CD4-positive, alpha-beta T cell treated with Interleukin-4 for 4 hours (primary cell): ENCODE measurements at places on chromosomes 11 and 22.
A peak's percentile ranks its signal among the peaks of the same experiment; 100 is the strongest.

- peak; percentile 9 for DNase-seq
Observed at GRCh38 chr11:72069787-72070251, 10.5 kb downstream of the NUMA1 start.

DNA sequence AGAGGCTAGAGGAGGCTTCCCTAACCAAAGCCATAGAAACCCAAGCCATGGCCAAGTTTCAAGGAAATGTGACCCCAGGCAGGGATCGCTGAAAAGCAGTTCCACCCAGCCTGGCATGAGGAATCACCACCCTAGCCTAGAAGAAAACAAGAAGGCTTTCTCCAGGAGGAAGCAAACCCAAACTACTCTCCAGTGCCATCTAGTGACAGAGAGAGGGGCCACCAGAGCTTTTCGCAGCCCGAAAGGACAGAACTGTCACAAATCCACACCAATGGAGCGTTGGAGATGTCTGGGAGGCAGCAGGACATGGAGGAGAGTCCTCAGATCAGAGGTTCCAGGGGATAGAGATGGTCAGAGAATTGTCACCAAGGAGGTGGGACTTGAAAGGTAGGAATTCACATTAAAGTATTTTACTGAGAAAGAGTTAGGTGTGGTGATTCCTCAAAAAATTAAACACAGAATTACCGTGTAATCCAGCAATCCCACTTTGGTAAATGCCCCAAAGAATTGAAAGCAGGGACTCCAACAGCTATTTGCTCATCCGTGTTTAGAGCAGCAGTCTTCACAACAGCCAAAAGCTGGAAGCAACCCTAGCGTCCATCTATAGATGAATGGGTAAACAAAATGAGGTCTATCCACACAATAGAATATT lies 67.3 kb upstream of the NUP50 start:
- peak; percentile 58 for DNase-seq

GRCh38 chr11:70244698-70245097 lies 25.8 kb upstream of the PPFIA1 start:
- DNase-seq: no peak

DNA sequence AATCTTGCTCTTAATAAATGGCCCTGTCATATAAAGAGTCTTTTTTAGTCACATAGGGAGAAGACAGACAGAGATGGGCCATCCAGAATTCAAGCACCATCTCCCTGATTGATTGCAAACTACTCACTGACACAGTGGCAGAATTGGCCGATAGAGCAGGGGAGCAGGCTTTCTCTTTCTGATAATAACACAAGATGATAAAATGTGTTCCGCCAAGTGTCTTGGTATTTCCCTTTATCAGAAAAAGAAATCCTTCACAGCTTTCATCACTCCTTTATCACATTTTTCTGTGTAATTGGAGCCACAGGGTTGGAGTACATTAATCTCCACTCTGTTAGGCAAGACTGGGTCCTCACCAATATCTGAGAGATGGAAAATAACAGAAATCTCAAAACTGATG lies 406.0 kb downstream of the TMEM135 start:
- no peak for DNase-seq

DNA sequence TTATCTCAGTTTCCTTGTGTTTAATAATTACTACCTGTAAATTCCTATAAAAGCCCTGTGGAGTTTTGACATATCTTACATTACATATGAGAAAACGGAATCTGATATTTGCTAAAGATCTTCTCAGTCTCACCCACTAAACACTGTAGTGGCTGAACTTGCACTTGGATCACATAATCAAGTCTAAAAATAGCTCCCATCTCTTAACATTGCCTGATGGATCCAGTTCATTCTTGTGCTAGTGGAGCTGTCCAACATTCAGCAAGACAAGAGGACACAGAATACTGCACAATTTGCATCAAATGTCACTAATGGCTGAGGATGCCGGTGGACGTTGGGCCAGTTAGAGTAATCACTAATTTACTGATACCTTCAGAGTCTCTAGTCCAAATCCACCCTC lies 569.9 kb upstream of the ANO5 start:
- DNase-seq: no peak

DNA sequence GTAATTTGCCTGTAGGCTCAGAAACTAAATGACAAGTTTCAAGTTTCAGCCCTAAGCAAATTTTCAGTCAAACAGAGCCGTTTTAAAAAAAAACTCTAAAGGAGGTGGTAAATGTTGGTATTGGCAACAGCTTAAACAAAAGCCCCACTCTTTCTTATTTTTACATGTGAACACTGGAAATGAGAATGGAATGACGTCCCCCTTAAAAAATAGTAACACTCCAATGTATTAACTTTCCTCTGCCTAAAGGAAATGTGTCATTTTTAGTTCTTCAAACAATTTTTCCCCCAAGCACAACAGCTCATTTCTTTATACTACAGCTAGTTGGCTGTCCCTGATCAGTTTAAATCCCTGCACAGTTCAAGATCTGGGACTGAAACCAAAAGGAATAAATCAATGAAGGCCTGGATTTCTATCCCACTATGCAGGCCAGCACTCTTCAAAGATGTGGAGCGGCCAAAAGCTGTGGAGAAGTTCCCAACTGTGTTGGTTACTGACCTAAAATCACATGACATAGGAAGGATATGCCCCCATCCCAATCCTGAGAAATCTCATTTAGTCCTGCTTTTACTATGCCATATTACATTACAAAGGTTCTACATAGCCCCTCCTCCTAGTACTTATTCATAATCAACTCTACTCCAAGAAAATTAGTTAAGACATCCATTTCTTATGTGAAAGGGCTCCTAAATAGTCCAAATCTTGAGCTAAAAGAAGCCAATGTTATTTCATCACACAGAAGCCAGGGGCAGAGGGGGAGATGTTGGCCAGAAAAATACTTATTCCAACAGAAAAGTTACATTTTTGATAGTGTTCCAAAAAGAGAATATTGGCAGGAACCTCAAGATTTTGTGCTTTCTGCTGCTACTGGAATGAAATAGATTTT lies 95.9 kb downstream of the CADM1 start:
- no peak for DNase-seq

- DNase-seq: peak; percentile 15
Observed at GRCh38 chr11:66891851-66892660, 35.2 kb downstream of the LRFN4 start.

GRCh38 chr11:60809691-60810090 lies 24.6 kb downstream of the MS4A10 start:
- no peak for DNase-seq

- DNase-seq: no peak
Observed at GRCh38 chr11:106421676-106422292, 344.3 kb downstream of the AASDHPPT start.

GRCh38 chr22:23789121-23789520 lies 2.4 kb downstream of the SMARCB1 start:
- no peak for DNase-seq

DNA sequence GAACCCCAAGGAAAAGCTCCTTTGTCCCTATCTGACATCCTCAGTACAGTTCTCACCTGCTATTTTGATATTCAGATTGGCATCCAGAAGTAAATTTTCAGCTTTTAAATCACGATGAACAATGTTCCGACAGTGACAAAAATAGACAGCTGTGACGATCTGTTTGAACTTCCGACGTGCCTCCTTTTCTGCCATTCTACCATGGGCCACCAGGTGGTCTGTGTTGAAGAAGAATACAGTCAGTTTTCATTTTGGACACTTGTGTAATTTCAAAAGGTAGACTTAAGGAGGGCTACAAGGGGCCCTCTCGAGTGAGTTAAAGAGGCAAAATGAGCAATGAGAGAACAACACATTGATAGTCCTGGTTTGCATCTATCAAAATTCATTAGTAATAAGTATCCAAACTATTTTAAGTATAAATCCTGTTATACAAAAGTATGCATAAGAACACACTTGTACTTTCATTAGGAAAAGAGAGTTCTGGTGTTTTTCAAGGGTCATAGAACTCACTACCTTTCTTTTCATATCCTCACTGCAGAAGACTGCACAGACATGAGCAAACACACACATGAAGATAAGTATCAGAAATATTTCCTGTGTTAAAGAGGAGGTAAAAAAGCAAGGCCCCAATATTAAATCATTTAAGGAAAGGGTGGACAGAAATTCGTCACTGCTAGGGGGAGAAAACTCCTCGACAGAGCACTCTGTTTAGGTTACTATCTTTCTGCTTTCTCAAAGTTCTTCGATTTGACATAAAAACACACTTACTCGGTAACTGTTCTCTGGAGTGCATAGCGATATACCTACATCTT lies 89.9 kb upstream of the APOA1 start:
- DNase-seq: peak; percentile 54

DNA sequence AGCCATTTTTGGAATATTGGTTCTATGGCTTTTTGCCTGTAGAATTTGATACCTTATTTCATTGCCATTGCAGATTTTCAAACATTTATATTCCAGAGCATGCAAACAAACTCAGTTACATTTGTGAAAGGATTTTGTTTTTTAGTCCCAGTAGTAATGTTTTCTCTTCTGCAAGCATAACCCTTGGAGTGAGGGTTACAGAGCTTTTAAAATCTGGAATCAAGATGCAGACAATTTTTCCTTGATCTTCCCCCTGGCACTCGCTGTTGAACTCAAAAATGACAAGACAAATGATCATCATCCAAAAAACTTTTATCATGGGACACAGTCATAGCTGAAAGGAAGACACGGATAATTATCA lies 20.8 kb downstream of the BBOX1 start:
- DNase-seq: no peak

DNA sequence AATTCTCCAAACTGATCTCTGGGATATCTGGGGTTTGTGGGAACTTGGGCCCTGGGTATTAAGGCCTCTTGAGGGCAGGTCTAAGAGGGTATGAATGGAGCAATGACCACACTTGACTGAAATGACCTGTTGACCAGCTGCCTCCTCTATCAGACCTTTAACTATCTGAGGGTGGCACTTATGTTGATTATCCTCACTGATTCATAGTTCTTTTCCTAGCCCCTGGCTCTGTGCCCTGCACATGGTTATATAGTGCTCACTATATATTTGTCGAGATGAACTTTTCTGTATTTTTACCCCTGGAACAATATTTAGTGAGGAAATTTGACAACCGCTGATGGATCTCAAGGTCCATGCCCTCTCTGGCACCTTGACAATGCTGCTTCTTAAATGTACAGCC lies 305.5 kb upstream of the PLET1 start:
- no peak for DNase-seq

- DNase-seq: no peak
Observed at GRCh38 chr22:31753005-31753633, 700 bp upstream of the DEPDC5 start.

- no peak for DNase-seq
Observed at GRCh38 chr11:15073361-15074205, at the start of gene CALCB. Gene CALCB (plus strand): TSS chr11:15073593. CDS start chr11:15074719, 1,126 bp downstream.

- no peak for DNase-seq
Observed at GRCh38 chr11:19719960-19720359, 7.3 kb downstream of the NAV2 start.

GRCh38 chr11:114277637-114278341 lies 18.4 kb upstream of the NNMT start:
- no peak for DNase-seq

GRCh38 chr11:114889594-114890011 lies 211.3 kb downstream of the NXPE2 start:
- no peak for DNase-seq

DNA sequence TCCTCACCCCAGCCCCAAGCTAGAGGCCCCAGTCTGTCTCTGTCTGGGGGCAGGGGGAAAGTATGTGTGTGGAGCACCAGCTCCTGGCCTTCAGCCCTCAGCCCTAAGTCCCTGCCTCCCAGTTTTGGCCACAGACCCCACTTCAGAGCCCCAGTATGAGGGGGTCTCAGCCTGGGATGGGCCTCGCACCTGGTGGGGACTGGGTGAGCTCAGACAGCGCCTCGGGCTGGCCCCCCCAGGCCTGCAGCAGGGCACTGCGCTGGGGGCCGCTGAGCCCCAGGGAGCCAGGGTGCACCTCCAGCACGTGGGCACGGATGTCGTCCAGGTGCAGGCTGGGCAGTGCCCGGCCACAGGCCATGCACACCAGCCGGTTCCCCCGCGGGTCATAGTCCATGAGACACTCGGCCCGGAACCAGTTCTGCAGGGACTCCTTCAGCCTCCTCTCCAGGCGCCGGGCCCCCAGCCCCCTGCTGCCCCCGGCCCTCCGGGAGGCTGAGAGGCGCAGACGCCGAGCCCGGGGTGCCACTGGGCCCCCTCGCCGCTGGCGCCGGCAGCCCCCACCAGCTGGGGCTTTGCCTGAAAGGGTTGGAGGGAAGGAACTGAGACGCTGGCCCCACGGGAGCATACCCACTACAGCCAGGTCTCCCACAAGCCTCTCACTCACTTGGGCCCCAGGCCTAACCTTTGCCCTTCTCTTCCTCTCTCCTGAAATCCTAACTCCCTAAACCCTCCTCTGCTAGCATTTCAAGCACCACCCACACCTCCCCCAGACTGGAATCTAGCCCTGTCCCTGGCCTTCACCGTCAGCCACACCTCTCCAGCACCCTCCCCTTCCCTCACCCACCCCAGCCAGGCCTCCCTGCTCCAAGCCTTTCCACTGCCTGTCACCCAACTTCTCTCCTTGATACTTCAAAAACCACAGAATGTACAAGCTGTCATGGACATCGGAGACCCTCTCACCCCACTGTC lies 3.6 kb downstream of the ZFTA start:
- DNase-seq: no peak

GRCh38 chr11:63563201-63564055 lies at the start of gene PLAAT2:
Gene PLAAT2 (minus strand): TSS chr11:63563379. CDS start chr11:63563324, 55 bp downstream.
- no peak for DNase-seq

DNA sequence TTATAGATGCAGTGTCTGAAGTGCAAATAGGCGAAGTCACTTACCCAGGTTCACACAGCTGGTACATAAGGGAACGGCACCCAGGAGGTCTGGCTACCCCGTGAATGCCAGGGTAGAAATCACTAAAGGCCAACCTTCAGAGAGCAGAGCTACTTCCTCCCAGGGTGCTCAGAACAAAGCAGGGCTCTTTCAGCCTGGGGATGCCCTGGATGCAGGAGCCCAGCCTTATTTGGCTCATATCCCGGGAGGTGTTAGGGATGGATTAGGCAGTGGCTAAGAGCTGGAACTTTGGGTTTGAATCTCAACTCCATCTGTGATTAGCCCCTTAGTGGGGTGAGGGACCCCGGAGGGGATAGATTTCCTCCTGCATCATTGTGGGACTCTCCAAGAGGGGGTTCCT lies 33.1 kb upstream of the ASPHD2 start:
- no peak for DNase-seq

- no peak for DNase-seq
Observed at GRCh38 chr11:134503596-134503995, 91.6 kb upstream of the B3GAT1 start.

- DNase-seq: no peak
Observed at GRCh38 chr11:117606790-117607189, 190.2 kb downstream of the DSCAML1 start.

DNA sequence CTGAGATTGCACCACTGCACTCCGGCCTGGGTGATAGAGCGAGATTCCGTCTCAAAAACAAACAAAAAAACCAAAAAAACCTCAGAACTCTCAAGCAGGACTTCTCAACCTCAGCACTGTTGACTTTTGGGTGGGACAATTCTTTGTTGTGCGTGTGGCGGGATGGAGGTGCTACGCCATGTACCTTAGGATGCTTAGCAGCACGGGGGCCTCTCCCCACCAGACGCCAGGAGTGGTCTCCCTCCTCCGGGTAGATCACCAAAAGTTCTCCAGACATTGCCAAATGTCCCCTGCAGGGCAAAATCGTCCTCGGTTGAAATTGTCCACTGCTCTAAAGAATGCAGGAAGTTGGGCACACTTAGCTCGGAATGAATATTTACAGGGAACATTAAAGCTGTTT lies 26.9 kb upstream of the ATXN10 start:
- DNase-seq: no peak
